KBM-7 (cell line): ENCODE measurements at places on chromosomes 6 and 20.

DNA sequence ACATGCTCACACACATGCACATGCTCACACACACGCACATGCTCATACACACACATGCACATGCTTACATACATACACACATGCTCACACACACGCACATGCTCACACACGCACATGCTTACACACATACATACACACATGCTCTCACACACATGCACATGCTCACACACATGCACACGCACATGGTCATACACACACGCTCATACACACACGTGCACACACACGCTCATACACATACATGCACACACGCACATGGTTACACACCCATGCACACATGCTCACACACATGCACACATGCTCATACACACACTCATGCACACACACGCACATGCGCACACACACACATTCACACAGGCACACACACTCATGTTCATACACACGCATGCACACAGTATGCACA lies 20.8 kb upstream of the RPS6KA2 start:
- no peak for DNase-seq

- DNase-seq = no peak
Observed at GRCh38 chr6:135813401-135813800, 38.1 kb upstream of the PDE7B start.

- no peak for DNase-seq
Observed at GRCh38 chr6:150652848-150653613, 53.3 kb downstream of the PLEKHG1 start.

DNA sequence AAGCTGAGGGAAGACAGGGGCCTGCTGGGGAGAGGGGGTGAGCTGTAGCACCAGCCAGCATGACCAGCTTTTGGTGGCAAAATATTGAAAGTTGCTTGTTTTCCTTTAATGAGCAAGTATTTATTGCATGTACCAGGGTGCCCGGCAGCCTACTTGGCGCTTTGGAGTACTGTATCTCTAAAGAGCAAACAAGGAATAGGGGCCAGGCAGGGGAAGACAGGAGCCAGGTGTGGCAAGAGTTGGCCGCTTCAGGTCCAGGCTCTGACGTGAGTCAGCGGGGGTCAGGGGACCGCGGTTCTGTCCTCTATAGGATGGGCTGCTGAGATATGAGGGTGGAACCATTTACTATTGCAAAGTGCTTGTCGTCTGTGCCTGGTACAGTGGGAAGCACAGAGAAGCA lies 63.1 kb downstream of the PSMG4 start:
- no peak for DNase-seq

GRCh38 chr20:21496452-21496851 lies 17.4 kb downstream of the NKX2-2 start:
- no peak for DNase-seq

GRCh38 chr6:146352163-146352562 lies 191.5 kb upstream of the RAB32 start:
- DNase-seq = no peak

DNA sequence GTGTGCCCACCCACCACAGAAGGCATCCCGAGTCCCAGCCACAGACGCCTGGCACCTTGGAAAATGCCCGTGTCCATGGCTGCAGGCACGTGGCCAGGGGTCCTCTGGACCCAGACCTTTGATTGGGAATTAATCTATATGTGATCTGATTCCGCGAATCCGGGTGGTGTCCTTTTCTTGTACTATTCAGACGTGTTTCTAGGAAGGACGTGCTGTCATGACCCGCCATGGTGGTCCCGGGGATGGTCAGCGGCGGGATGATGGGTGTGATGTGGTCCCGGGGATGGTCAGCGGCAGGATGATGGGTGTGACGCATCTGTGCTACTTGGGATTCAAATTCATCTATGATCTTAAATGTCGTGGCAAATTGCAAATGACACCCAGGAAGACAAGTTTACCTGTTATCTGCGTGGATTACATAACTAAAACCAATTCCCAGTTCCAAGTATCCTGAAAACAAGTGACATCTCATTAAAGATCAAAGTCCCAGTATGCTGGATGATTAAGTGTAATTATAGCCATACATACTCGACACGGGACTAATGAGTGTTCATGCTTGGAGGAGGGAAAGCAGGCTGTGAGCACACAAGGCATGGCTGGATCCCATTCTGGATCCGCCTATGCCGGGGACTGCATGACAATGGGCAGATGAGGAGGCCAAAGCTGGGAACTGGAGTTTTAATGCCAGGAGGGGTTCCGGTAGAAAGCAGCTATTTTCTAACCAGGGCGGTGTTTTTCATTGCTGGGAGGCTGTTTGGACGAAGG lies 256.5 kb downstream of the TAF4 start:
- DNase-seq = no peak
